ENCODE measurements at places on chromosomes 7 and 10.

GRCh38 chr7:150365673-150366398, 2.8 kb upstream of the REPIN1 start:
- no peak for DNase-seq

- DNase-seq = no peak
Measured at GRCh38 chr7:55085511-55086412, 66.9 kb downstream of the EGFR start.

- DNase-seq = no peak
Measured at GRCh38 chr10:29026802-29027580, 261.9 kb upstream of the LYZL1 start.

DNA sequence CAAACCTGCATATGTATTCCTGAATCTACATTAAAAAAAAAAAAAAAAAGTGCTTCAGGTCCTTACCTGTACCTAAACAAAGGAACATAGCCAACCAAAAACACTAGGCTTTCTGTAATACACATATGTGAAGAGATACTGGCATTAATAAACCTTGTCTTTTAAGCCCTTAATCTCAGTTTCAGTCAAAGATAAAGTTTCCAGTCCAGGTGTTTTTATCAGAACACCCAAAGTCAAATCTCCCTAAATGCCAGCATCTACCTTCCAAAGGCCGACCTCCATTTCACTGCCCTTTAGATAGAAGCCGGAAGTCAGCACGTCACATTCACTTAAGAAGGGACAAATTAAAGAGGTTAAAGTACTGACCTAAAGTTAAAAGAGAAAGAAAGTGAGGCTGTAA, 79.8 kb upstream of the NEBL start:
- no peak for DNase-seq

DNA sequence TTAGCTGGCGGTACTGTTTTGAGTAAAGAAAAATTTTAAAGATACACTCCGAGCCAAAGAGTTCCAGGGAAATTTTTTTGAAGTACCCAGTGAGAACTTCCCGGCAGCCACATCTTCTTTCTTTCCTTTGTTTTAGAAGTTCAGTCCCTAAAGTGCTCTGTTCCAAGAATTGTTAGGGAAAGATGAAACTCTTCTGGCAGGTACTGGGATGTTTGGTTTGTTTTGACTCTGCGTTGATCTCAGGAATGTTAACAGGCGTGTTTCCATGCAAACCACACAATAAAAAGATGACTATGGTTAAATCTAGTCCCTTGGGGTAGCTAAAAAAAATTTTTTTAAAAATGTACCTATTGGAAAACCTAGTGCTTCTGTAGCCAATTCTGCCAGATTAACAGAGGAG, 224.7 kb upstream of the PHYHIPL start:
- no peak for DNase-seq

DNA sequence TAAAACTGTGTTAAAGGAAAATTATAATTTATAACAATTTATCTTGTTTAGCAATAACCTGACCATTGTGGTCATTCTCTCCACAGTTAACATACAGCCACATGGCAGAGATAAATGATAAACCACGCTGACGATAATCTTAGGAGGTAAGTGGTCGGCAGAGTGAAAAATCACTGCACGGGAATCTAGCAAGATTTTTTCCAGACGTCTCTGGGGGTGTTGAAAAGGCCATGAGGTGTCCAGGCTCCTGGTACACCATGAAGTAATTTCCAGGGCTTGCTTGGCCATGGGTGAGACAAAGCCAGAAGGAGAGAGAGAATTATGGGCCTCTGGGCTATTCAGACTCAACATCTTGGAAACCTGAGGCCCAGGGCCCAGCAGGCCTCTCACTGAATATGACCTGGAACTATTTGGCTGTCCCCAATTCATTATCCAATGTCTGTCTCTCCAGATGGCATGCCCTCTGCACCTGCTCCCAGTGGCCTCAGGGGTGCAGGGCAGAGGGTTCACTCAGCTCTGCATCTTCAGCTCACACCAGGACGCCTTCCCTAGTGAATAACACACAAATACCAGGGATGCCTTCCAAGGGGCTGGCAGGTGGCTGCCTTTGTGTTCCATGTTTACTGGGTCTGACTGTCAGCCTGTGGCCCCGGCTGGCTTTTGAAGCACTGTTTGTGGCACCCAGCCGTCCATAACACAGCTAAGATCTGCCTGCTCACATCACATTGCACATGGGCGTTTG, 590.4 kb upstream of the PFKP start:
- peak; percentile 38 for DNase-seq

DNA sequence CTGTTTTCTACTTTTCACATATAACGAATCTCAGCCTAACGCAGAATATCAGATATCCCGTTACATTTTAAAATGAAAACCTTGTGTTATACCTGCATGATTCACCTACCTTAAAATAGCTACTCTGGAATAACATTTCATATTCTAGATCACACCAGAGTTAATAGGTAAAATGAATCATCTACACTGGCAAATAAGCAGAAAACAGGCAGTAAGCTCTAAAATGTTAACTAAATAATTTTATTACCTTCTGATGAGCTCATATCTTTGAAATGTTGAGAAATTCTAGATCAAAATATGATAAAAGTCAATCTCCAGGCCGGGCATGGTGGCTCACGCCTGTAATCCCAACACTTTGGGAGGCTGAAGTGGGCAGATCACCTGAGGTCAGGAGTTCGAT, 71.3 kb downstream of the CPEB3 start:
- DNase-seq = no peak

- no peak for DNase-seq
Measured at GRCh38 chr10:117674646-117675045, 132.1 kb downstream of the EMX2 start.

DNA sequence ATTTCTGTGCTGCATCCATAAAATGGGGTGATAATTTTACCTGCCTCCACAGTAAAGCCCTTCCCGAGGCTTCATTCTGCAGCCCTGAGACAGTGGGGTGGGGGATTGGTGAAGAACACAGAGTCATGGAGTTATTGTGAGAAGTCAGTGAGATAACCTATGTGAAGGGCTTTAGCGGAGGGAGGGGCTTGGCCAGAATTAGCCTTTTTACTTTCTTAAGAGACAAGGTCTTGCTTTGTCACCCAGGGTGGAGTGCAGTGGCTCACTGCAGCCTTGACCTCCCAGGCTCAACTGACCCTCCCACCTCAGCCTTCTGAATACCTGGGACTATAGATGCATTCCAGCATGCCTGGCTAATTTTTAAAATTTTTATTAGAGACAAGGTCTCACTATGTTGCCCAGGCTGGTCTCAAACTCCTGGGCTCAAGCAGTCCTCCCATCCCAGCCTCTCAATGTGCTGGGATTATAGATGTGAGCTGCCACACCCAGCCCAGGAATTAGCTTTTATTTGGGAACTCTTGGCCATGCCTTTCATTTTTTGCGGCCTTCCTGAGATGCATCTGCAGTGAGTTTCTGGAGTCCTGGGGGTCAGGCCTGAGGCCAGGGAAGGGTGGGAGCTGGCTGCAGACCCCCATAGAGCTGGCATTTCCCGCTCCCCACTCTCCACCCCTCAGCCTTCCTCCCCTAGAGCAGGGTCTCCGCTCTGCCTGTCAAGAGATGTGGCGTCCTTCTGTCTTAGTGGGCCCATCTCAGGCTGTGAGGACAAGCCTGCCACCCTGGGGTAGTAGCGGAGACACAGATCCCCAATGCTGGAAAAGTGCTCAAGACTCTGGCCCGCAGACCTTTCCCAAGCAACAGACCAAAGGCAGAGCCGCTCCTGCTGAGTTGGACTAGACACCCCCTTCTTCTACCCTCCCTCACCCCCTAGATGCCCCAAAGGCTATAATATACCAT, 77.0 kb downstream of the ZMIZ1 start:
- DNase-seq = no peak

DNA sequence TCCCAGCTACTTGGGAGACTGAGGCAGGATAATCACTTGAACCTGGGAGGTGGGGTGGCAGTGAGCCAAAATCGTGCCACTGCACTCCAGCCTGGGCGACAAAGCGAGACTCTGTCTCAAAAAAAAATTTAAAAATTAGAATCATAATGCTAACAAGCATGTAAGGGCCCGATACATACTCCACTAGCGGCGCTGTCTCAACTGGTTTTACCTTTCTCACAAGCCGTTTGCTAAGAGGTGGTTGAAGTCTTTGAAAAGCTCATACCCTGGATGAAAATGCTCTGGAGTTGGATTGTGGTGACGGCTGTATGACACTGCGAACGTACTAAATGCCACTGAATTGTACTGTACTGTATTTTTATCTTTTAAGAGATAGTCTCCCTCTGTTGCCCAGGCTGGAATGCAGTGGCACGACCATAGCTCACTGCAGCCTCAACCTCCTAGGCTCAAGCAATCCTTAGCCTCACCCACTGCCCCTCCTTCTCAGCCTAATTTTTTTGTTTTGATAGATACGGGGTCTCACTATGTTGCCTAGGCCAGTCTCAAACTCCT, 29.9 kb downstream of the SPOCK2 start:
- DNase-seq = no peak

- no peak for DNase-seq
Measured at GRCh38 chr7:70634071-70634470, 497.9 kb upstream of the GALNT17 start.

DNA sequence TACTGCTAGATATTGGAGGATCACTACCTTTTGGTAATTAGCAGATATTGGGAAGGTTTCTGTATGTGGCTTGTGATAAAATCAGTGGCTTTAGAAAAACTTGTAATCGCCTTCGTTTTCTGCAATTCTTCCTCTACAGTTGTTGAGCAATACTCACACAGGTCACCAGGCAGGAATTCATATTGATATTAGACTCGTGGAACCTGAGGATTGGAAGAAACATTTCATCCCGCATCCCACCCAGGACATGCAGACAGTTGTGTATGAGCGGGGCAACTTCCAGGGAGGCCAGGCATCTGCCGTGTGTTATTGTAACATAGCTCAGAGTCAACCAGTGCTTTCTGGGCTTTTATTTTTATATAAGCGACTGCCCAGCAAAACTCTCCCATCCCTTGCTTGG, 821.3 kb downstream of the LRMDA start:
- no peak for DNase-seq

GRCh38 chr10:16907687-16908086, 90.5 kb upstream of the RSU1 start:
- no peak for DNase-seq

Measured in NCI-H1105 treated with DMSO at 0.1 percent for 48 hours (cell line).